Mucosa of gallbladder (tissue), 1 donor: ENCODE measurements at places on chromosomes 5 and 9.

- no peak for DNase-seq
These were observed 133.9 kb downstream of the FSTL4 start for GRCh38 chr5:133478199-133478985.

- DNase-seq, result no peak
These were observed 146.4 kb downstream of the FBXL7 start for GRCh38 chr5:15646371-15646770.

- peak; percentile 27 for DNase-seq
These were observed 118.1 kb downstream of the DPYSL3 start for GRCh38 chr5:147391781-147392180.

- no peak for DNase-seq
These were observed 143.5 kb downstream of the GHR start for GRCh38 chr5:42566652-42567295.

DNA sequence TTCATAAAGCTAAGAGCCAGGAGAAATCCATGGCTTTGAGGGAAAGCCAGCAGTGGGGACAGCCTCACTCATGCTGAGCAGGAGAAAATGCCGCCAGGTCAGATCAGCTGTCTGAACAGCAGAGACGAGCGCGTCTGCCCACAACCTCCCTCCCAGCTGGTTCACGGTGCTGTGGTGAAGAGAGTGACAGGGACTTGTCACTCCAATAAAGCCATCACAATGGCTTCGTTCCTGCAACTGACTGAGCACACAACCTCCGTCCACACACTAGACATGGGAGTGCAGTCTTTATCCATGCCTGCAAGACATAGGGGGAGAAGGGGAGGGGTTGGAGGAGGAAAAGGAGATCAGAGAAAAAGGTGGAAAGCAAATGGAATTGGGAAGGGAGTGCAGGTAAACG lies 206.9 kb downstream of the GABBR2 start:
- no peak for DNase-seq

- no peak for DNase-seq
These were observed 348.1 kb downstream of the ADAMTS6 start for GRCh38 chr5:65133477-65134110.

GRCh38 chr9:122379340-122379739 lies 8.5 kb downstream of the PTGS1 start:
- no peak for DNase-seq

GRCh38 chr5:125874717-125875116 lies 548.5 kb upstream of the GRAMD2B start:
- no peak for DNase-seq

DNA sequence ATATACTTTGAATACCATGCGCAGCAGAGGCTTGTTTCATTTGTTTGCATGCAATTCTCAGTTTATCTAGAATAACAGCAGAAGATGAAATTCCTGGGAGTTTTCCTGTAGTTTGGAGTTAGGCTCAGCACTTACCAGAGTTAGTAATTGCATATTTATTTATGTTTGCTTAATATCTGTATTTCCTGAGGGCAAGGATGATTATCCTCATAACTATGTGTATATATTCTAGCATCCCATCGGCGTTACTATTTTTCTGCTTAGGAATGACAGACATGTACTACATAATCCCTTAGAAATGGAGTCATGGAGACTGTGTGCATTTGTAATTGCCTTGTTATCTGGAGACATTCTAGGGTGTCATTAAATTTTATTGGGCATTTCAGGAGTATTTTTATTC lies 1184.8 kb downstream of the DTWD2 start:
- no peak for DNase-seq

DNA sequence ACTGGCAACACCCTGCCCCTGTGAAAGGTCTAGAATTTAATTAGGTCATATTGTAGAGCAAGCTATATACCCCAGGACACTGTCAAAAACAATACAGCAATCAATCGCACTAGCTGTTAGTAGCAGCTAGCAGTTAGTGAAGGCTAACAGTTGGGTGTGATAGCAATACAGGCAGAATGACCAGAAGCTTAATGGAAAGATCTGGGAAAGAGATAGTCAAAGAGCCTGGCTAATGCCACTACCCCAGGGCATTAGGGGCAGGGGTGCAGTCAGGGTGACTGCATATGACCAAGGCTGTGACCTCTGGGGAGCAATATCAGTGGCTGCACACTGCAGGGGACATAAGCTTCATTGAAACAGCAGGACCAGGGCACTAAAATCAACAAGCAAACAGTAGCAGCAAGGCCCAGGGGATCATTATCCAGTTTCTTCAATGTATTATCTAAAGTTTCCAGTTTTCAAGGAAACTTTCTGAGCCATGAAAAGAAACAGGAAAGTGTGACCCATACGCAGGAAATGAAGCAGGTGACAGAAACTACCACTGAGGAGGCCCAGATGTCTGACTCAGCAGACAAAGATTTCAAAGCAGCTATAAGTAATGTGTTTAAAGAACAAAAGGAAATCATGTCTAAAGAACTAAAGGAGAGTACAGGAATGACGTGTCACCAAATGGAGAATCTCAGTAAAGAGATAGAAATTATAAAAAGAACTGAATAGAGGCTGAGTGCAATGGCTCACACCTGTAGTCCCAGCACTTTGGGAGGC lies 82.4 kb downstream of the ZNF354C start:
- DNase-seq, result no peak

DNA sequence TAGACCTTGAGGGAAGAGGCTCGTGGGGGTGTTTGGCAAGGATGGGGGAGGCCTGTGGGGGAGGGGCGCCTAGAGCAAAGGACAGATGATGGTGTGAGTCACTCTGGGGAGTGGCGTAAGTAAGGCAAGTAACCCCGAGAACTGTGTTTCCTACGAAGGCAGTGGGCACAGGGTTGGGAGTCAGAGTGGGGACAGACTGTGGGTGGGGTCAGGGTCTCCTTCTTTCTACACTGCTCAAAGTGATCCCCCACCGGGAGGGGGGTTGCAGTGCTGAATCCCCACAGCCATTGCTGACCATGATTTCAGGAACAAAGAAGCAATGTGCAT lies 136.8 kb downstream of the TENT4A start:
- no peak for DNase-seq

- DNase-seq, result no peak
These were observed 468.5 kb downstream of the CDH9 start for GRCh38 chr5:26569929-26570258.

- DNase-seq, result no peak
These were observed 410.1 kb downstream of the MAT2B start for GRCh38 chr5:163915481-163915961.

- DNase-seq, result no peak
These were observed 60.4 kb downstream of the RAB14 start for GRCh38 chr9:121141306-121141705.

DNA sequence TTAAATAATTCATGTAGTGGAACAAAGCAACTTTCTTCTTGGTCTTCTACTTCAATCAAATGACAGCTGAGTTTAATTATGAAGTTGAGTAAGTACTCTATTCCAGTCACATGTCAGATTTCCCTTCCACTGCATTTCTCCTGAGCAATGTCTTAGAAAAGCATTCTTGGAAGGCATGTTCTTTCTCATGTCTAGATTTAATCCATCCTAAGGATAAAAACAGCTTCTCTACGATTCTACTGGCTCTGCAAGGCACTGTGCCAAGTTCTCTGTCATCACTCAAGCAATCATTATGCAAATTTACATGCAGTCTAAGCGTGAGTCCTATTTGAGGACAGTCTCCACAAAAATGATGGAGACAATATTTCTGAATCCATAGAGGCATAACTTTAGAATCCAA lies 142.4 kb downstream of the YIPF5 start:
- no peak for DNase-seq

DNA sequence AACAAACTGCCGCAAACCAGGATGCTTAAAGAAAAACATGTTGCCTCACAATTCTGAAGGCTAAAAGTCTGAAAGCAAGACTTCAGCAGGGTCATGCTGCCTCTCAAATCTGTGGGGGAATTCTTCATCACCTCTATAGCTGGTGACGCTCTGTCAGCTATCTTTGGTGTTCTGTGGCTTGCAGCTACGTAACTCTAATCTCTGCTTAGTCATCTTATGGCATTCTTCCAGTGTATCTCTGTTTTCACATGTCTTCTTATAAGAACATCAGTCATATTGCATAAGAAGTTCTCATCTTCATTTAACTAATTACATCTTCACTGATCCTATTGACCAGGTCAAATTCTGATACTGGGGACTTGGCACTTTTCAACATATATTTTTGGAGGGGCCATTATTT lies 243.0 kb downstream of the CDH10 start:
- no peak for DNase-seq

GRCh38 chr5:130526708-130527107 lies 622.4 kb downstream of the CHSY3 start:
- no peak for DNase-seq

DNA sequence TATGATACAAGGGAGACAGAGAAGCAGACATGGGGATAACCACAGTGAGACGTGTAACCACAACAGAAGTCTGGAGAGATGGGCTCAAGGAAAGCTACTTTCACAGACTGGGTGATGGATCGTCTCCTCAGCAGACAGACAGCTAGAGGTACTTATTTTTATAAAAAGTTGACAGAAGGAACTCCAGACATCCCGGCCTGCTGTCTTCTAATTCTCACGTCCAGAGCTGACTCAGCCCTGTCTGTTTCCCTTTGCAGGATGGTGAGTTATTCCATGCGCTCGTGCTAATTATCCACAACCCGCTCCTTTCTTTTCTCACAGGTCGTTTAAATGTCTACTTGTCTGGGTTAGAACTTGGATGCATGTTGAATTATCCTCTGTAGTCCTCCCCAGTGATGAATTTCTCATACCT lies 304.5 kb downstream of the CWC27 start:
- no peak for DNase-seq

GRCh38 chr9:134377143-134377484 lies 50.9 kb downstream of the RXRA start:
- DNase-seq, result no peak

- no peak for DNase-seq
These were observed 7.6 kb downstream of the TMEM8B start for GRCh38 chr9:35836595-35836994.

GRCh38 chr9:129888293-129889121 lies 53.2 kb downstream of the USP20 start:
- DNase-seq, result peak; percentile 64

GRCh38 chr5:73979321-73979720 lies 353.3 kb downstream of the ARHGEF28 start:
- no peak for DNase-seq

DNA sequence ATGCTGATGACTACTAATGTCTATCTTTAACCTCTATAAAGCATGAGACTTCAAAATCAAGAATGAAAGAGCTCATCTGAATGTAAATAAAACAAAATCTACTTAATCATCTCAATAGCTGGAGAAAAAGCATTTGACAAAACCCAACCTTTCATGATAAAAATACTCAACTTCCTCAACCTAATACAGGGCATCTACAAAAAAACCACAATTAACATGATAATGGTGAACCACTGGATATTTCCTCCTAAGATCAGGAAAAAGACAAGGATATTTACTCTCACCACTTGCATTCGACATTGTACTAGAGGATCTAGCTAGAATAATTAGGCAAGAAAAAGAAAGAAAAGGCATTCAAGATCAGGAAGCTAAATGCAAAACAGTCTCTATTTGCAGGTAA lies 49.3 kb downstream of the FAM169A start:
- DNase-seq, result no peak

GRCh38 chr5:166499447-166500240 lies 1791.8 kb upstream of the WWC1 start:
- no peak for DNase-seq

DNA sequence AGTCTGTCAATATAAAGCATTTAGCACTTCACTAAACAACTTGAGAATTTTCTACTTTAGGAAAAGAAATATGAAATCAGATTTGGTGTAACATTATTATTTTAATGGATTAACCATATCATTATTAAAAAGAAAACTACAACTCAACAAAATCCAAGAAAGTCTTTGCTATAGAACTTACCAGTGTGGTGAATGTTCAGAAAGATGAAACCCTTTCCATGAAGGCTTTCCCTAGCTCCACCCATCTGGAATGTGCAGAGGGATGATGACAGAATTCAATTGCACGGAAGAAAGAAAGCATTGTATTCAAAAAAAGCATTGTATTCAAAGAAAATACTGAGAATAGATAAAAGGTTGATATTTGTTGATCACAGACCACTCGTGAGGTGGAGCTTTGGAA lies 328.6 kb upstream of the NUDT12 start:
- DNase-seq, result no peak

DNA sequence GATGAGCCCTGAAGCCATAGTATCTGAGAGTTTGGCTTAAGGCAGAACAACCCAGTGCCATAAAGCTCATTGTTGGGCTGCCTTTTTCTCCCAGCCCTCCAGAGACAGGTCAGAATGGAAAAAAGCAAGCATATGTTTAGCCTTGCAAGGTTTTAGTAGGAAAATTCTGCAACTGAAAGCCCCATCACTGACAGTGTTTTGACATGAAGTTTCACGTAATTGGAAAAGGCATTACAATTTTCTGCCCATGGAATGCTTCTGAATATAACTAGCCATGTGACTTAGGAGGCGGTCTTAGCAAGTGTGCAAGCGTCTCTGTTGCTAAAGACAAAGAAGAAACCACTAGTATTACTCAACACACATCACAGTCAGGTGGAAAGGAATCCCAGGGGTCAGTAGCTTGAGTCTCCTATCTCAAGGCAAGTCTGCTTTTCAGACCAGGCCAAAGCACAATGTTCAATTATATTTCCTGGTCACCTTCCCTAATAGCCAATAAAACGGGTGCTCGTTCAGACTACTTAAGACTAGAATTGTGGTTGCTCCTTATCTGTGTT lies 117.6 kb downstream of the CARTPT start:
- no peak for DNase-seq

- DNase-seq, result no peak
These were observed 172.0 kb downstream of the ADAMTS12 start for GRCh38 chr5:33719769-33720168.

DNA sequence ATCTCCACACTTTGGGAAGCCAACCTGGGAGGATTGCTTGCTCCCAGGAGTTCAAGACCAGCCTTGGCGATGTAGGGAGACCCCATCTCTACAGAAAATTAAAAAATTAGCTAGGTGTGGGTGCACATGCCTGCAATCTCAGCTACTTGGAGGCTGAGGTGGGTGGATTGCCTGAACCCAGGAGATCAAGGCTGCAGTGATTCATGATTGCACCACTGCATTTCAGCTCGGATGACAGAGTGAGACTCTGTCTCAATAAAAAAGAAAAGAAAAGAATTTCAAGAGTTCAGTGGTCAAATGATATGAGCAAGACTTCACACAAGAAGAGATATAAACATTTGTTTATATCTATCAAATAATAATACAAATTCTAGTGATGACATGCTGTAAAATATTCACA lies 23.0 kb upstream of the MTAP start:
- no peak for DNase-seq

DNA sequence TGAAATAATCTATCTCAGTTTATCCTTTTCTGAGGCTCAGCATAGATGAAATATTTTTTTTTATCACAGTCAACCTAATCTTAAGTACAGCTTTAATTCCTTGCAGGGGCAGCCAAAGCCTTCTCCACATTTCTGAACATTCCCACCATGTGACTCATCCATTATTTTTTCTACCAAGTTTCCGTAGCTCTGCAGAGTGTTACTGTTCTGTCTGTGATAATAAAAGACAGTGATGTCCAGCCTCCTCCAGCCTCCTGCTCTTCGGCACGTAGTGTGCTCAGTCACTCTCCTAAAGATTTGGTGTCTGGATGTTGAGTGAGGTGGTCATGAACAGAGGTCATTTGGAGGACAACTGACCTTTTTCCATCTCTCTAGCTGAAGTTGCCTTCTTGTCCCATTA lies 338.1 kb upstream of the ADAMTS16 start:
- no peak for DNase-seq

GRCh38 chr5:151115272-151115905 lies 34.6 kb upstream of the TNIP1 start:
- DNase-seq, result peak; percentile 77
